ENCODE measurements at places on chromosomes 6 and 20.

GRCh38 chr6:29504961-29505360 lies 17.2 kb upstream of the MAS1L start:
- no peak for DNase-seq

- no peak for DNase-seq
These were observed 352.5 kb upstream of the TSHZ2 start for GRCh38 chr20:52619671-52620070.

- no peak for DNase-seq
These were observed 312.7 kb downstream of the PRL start for GRCh38 chr6:21984135-21984534.

DNA sequence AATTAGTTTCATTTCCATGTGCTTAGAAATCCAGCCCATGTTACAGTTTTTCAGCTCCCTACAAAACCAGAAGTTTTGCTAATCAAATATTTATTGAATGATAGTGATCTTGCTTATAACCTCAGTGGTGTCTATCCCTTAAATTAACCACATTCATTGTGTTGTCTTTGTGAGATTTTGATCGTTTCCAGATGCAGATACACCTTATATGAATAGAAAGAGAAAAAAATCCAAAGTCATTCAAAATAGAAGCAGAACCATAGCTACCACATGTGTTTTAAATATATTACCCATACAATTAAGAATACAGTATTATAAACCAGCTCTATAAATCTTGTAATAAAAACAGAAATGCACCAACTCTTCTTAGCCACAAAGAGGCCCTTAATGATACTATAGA lies 60.6 kb upstream of the RREB1 start:
- no peak for DNase-seq

DNA sequence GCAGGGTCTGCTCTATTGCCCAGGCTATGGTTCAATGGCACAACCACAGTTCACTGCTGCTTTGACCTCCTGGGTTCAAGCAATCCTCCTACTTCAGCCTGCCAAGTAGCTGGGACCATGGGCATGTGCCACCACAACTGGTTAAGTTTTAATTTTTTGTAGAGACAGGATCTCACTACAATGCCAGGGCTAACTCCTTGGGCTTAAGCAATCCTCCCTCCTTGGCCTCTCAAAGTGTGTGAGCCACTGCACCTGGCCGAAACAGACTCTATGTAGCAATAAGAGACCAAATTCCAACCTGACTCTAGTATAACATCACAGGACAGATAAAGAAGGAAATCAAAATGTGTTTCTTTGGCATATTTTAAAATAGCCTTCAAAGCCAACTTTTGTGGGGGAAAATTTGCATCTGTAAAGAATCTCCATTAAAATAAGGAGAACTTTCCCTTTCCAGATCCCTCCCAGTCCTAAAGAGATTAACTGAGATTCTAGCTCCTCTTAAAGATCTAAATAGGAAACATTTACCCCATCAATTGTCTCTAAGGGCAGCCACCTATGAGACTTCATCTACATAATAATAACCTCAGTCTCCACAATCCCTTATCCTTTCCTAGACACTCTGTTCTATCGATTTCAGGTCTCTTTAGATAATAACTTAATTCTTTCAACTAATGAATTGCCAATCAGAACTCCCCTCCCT lies 94.7 kb upstream of the PLCB4 start:
- no peak for DNase-seq

- DNase-seq, result no peak
These were observed 159.1 kb downstream of the PKHD1 start for GRCh38 chr6:51928320-51928719.

DNA sequence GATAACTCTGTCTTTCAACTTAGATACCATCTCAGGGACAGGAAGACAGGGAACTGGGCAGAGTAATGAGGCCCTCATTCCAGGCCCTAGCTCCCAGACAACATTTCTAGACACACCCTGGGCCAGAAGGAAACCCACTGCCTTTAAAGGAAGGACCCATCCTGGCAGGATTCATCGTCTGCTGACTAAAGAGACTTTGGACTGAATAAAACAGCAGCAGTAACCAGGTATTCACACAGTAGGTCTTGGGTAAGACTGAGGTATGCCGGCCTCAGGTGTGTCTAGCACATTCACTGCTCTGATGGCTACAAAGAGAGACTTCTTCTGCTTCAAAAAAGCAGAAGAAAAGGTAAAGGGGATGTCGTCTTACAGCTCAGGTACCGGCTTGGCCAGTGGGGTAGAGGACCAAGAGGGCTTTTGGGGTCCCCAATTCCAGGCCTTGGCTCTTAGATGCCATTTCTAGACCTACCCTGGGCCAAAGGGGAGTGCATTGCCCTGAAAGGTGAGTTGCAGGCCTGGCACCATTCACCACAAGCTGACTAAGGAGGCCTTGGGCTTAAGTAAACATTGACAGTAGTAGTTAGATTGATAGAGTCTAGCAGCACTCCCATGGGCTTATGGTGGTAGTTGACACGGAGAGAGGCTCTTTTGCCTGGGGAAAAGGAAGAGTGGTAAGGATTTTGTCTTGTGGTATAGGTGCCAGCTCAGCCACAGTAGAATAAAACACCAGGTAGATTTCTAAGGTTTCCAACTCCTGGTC lies 13.4 kb downstream of the SNX14 start:
- no peak for DNase-seq

DNA sequence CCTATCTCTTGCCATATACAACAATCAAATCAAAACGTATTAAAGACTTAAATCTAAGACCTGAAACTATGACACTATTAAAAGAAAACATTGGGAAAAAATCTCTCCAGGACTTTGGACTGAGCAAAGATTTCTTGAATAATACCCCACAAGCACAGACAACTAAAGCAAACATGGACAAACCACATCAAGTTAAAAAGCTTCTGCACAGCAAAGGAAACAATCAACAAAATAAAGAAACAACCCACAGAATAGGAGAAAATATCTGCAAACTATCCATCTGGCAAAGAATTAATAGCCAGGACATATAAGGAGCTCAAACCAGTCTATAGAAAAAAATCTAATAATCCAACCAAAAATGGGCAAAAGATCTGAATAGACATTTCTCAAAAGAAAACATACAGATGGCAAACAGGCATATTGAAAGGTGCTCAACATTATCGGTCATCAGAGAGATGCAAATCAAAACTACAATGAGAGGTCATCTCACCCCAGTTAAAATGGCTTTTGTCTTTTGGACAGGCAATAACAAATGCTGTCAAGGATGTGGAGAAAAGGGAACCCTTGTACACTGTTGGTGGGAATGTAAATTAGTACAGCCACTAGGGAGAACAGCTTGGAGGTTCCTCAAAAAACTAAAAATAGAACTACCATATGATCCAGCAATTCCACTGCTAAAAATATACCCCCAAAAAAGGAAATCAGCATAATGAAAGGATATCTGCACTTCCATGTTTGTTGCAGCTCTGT lies 76.2 kb downstream of the SNX5 start:
- no peak for DNase-seq

DNA sequence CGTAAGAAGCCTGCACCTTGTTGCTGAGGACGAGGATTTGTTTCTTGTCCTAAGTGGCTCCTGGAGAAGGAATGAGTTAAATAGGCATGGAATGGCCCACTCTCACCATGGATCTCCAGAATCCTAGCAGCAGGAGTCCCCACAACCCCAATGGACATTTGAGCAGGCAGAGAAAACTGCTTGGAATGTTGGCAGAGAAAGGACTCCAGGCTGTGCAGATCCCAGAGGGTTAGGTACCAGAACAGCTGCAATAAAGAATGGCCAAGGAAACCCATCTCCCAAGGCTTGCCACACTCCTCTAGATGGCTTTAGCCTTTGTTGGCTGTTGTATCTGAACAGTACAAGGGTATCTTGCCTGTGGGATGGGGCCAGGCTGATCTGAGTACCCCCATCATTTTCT lies 1415.7 kb upstream of the ADGRB3 start:
- DNase-seq, result no peak

DNA sequence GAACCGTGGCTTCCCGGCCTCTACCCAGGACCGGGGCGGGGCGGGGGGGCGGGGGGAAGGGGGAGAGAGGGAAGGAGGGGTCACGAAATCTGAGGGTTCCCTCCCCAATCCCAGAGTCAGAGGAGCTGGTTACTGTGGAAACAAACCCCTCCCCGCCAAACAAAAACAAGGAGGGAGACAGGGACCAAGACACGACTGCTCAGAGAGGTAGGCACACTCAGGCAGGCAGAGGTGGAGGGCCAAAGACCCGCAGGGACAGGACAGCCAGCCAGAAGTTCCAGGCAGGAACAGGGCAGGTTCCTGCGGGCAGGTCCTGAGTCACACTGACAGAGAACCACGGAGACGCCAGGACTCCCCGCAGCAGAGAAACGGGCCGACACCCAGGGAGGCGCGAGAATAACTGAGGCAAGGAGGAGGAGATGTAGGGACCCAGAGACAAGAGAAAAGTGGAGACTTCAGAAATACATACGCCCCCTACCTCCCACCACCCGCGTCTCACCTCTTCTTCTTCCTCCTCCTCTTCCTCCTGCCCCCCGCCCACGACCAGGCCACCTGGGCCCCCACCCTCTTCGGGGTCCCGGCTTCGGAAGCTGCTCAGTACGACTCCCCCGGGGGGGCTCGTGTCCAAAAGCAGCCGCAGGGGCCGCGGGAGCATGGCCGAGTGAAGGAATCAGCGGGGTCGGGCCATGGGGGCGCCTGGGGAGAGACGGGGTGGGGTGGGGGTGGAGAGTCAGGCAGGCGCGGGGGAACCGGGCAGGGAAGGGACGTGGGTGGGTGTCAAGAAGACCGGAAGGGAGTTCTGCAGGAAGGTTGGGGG lies 578 bp downstream of the RGL2 start:
- DNase-seq, result peak; percentile 65

GRCh38 chr20:58417438-58417837 lies 28.4 kb downstream of the VAPB start:
- DNase-seq, result no peak

GRCh38 chr6:157227202-157228166 lies 95.8 kb downstream of the TMEM242 start:
- no peak for DNase-seq

- no peak for DNase-seq
These were observed 42.8 kb downstream of the MMS22L start for GRCh38 chr6:97240222-97240621.

GRCh38 chr6:84078335-84078734 lies 44.8 kb downstream of the MRAP2 start:
- no peak for DNase-seq

- DNase-seq, result no peak
These were observed 118.3 kb downstream of the SLC23A2 start for GRCh38 chr20:4883051-4883450.

- DNase-seq, result no peak
These were observed 24.2 kb downstream of the MYBL2 start for GRCh38 chr20:43690943-43691598.

DNA sequence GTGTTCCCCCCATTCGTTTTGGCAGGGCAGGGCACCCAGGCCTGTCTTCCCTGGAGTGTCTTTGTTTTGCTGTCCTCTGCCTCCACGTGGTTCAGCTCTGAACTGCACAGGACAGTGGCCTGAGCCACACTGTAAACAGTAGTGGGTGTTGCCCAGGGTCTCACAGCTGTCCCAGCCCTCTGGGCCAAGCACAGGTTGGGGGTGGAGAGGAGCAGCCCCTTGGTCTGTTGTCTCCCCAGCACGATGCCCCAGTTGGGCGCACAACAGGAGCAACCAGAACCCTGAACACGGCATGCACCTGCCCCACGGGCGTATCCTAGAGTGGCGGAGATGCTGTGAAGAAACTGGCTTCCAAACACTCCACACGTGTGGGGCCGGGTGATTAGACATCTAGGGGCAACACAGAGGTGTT lies 14.4 kb downstream of the CCDC167 start:
- DNase-seq, result no peak

- no peak for DNase-seq
These were observed 420.9 kb upstream of the PLCB4 start for GRCh38 chr20:8647961-8648441.

DNA sequence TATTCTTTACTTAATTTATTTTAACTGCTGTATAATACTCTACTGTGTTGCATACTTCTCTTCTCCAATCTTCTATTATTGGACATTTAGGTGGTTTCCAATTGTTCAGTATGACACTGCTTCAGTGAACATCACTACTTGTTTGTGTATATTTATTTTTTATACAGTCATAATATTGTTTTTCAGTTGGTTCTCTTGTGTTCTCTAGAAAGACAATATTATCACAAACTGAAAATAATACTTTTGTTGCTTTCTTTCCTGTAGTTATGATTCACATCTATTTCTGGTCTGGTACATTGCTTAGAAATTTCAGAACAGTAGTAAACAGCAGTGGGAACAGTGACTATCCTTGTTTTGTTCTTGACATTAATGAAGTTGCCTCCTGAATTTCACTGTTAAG lies 62.8 kb upstream of the GTSF1L start:
- no peak for DNase-seq

DNA sequence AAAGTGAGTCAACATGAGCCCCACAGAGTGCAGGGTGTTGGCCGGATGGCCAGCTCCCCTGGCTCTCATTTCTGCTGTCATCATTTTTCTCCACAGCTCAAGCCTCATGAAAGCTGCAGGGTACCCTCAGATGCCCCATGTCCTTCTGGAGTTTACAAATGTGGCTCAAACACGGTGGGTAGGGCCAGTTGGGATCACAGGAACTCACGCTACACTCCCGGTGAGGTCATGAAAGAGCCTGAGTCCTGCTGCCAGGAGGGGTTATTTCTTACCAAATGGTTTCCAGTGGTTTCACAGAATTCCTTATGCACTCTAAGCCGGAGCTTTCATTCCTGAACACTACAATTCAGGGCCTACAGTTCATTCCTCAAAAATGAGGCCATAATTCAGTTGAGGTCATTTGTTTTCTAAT lies 78.7 kb downstream of the TMEM170B start:
- no peak for DNase-seq

GRCh38 chr20:23228912-23229311 lies 121.7 kb upstream of the NXT1 start:
- DNase-seq, result no peak

- no peak for DNase-seq
These were observed 8.8 kb downstream of the TBPL1 start for GRCh38 chr6:133961831-133962230.

GRCh38 chr6:71509191-71510005 lies 220.8 kb downstream of the OGFRL1 start:
- no peak for DNase-seq

GRCh38 chr20:38866265-38867061 lies 59.8 kb upstream of the FAM83D start:
- DNase-seq, result no peak

GRCh38 chr20:49052334-49052733 lies 6.2 kb downstream of the CSE1L start:
- no peak for DNase-seq

Measured in C1 segment of cervical spinal cord (tissue), 14 donors.